ENCODE measurements at places on chromosomes 11 and 22.

DNA sequence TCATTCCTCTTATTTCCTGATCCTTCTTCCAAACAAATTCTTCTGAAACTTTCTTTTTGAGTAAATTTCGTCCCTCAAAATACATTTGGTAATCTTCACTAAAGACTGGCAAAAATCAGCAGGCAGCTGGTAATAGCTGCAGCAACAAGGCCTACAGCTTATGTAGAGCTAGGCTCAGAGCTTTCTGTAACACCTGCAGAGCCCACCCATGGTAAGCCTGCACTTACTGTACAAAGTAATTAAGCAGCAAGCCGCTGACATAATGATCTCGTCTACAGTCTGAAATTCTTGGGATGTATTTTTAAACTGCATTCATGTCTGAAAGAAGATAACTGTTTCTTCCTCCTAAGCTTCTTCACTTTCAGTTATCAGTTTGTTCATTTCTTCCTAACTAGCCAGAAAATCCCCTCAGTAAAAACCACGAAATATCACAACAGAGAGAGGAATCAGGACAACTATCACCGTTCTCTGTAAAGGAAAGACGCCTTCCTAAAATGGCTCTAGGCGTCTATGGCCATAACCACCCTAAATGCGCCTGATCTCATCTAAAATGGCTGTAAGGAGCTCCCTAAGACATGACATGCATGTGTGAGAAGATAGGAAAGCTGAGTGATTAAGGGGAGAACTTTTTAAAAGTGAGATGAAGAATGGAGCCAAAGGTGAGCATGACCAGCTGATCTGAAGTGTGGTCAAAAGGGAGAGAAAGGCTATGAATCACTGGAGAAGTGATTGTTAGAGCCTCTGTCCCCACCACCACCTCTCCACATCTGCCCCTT, 56.2 kb downstream of the DENND5A start:
- no peak for DNase-seq

DNA sequence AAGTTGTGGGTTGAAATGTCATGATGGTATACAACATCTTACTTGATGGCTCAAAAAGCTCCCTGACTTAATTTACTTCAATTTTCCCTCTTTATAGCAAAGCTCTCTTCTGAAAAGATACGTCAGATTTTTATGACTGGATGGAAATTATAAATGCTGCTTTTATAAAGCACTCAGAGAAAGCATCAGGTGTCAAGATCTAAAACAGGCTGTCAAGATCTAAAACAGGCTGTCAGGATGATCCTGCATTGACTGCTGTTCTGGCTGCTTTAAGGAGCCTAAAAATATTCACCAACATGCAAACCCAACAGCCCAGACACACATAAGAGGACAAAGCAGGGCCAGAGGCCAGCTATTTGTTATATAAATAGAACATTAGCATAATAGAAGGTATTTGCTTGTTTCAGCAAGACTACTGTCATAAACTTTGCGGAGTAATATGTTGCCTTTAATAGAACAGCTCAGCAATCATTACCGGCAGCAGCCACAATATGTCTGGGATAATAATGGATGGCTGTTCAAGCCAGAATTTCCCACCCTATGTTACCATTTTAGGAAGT, 77.3 kb upstream of the ANO5 start:
- no peak for DNase-seq

DNA sequence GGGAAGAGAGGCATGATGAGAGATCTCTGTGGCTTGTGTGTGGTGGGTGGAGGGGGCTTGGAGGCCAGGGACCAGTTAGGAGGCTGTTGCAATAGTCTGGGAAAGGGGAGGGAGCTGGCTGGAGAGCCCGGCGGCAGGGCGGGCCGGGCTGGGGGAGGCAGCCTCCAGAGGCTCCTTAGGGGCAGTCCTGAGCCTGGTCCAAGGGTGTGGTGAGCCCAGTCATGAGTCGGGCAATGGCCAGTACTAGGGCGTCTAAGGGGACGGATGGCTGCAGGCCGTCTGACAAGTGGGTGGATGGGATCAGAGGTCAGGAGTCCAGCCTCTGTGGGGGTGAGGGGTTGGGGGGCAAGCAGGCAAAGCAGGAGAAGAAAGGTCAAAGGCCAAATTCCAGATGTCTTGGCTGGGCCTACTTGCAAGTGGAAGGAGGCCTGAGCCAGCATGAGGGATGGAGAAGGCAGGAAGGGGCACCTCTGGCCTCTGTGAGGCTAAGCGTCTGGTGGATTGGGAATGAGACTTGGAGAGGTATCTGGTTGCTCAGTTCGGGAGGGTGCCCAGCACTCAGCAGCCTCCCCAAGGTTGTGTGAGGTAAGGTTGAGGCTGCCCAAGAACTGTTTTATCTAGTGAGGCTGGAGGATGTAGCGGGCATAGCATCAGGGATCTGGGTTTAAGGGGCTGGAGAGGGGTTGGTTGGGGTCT, 6.0 kb upstream of the CD248 start:
- no peak for DNase-seq

DNA sequence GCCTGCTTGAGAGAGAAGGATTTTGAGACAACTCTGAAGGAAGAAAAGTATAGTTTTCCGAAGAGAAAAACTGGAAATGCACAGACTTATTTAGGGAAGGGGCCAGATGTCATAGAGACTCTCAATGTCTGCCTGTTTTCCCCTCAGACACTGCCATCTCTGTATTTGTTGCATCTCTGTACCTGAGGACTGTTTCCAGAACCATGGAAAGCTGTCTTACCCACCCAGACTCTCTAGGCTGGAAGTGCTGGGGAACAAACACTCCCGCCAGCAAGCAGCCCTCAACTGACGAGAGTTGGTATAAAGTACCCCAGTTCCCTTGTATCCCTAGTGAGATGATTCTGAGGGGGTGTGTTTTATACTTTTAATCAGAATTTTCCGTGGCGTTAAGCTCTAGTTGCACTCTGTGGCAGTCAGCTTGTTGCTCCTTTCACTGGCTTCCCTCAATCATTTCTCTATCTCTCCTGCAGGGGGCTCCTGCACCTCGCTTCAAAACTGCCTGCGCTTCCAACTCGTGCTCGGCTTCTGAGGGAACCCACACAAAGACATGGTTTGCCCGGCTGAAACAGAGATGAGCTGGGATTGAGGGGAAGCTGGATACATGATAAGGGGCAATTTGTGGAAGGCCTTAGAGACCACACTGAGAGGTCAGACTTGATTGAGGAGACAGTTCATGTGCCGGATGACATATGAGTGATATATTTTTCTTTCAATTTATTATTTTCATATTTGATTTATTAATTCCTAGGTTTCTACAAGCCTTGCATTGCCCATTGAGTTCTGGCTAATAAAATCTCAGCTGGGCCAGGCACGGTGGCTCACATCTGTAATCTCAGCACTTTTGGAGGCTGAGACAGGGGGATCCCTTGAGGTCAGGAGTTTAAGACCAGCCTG, 36.9 kb upstream of the CLPB start:
- DNase-seq, result peak; percentile 71

GRCh38 chr11:93213622-93214021, 15.8 kb upstream of the SLC36A4 start:
- DNase-seq, result no peak

GRCh38 chr11:129331871-129332274, 43.8 kb upstream of the BARX2 start:
- peak; percentile 87 for DNase-seq

- DNase-seq, result no peak
Observed at GRCh38 chr11:118924591-118925585, 838 bp downstream of the BCL9L start.

- no peak for DNase-seq
Observed at GRCh38 chr11:94018721-94019120, 2.4 kb upstream of the HEPHL1 start.

- no peak for DNase-seq
Observed at GRCh38 chr22:27490080-27490479, 311.5 kb downstream of the MN1 start.

- no peak for DNase-seq
Observed at GRCh38 chr22:37983860-37984791, at the start of gene SOX10. SOX10 (minus strand) TSS chr22:37984555; CDS start chr22:37983784, 771 bp downstream.

GRCh38 chr11:61372659-61373420, 10.7 kb downstream of the TMEM138 start:
- DNase-seq, result no peak

GRCh38 chr11:94183886-94184264, 55.2 kb downstream of the PANX1 start:
- DNase-seq, result no peak

- DNase-seq, result no peak
Observed at GRCh38 chr11:132911186-132911585, 621.1 kb downstream of the OPCML start.

DNA sequence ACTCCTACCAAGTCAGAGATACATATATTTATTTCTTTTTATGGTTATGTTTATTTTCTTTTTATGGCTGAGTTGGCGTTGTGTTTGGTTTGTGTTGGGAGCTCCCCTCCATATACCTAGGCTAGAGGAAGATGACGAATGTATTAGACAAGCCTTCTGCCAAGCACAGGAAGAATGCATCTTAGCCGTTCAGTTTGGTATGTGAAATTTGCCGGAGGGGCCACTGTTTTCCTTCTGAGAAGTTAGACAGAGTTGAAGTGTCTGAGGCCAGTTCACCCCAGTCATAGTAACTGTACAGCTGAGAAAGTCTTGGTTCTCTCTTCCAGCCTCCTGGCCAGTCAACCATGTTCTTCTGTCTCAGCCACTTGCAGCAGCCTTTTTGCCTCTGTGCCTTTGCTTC, 29.8 kb downstream of the TEAD1 start:
- DNase-seq, result no peak

- no peak for DNase-seq
Observed at GRCh38 chr22:29478326-29479276, 1.4 kb upstream of the NEFH start.

GRCh38 chr11:33525789-33526188, 174.8 kb downstream of the C11orf91 start:
- no peak for DNase-seq

DNA sequence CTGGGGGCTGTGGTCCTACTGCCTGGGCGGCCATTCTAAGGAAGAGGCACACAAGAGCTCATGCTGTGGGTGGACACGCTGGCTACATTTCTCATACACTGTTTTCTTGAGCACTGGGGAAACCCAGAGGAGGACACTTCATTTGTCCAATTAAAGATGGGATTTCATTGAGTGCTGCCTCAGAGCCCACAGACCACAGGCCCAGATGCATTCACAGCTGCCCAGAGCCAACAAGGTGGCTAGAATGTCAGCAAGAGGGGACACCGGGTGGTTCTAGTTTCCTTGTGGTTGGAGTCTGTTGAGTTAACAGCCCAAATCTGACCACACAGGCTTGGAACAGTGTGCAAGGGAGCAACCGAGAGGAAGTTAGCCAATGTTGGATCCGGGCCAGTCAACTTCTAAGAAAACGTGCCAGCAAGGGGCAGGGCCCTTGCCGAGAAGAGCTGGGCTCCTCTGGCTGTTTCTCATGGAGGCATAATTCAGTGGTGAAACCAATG, 35.0 kb upstream of the SORL1 start:
- peak; percentile 80 for DNase-seq

DNA sequence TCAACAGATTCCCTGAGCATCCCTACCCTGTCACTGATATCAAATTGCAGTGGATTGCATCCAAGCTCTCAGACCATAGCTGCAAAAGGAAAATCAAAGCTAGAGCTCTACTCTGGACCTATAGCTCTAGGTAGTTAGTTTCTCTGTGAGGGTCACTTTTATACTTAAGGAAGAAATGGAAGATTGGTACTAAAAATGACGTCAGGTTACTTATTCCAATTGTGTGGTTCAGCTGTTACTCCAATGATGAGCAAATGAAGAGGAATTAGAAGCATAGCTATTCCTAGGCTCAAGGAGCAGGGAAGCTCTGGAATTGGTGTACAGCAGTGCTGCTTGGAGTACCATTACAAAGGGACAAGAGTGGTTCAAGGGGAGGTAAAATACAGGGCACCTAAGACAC, 36.4 kb upstream of the GLYATL1 start:
- DNase-seq, result no peak

DNA sequence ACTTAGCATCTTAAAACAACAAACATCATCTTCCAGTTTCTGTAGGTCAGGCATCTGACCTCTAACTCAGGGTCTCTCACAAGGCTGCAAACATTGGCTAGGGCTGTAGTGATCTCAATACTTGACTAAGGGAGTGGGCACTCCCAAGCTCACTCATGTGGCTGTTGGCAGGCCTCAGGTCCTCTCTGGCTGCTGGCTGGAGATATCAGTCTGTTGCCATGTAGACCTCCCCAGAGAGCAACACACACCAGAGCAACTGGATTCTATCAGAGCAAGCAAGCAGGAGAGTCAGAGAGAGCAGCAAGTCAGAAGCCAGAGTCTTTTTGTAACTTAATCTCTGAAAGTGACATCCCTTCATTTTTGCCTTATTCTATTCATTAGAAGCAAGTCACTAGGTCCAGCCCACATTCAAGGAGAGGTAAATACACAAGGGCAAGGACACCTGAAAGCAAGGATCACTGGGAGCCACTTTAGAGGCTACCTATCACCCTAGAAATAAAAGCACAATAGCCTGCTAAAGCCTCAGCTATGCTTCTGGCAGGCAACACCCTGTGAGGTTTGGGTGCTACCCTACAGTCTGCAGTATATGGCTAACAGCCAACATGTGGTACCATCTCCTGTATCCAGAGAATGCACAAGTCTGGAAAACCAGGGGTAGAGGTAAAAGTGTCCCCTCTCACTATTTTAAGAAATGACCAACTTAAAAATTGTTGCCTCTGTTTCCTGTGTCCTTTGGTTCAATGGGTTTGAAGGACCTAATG, 33.5 kb upstream of the CD44 start:
- DNase-seq, result no peak

DNA sequence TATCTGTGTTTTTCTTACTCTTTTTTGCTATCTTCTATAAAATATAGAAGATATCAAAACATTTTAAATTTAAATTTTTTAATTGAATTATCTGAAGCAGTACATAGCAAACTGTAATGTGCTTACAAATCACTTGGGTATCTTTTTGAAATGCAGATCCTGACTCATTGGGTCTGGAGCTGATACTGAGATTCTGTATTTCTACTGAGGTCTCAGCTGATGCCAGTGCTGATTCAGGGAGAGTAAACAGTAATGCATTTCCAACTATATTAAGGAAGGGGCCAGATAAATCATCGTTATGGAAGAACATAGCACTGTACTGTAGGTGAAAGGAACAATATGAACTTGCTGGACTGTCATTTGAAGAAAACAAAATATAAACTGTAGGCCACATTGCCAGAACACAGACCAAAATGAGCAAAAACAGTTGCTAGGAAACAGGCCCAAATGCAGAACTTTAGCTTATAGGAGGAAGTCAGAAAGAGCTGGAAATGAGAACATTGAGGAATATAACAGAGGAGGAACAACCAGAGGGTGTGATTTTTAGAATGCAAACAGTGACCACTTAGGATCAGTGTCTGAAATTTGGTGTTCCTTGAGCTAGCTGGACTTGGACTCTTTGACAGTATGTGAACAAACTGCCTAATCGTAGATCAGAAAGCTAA, 3.3 kb downstream of the ARL14EP start:
- no peak for DNase-seq

- no peak for DNase-seq
Observed at GRCh38 chr11:43577566-43578264, 102.8 kb upstream of the HSD17B12 start.

- DNase-seq, result no peak
Observed at GRCh38 chr11:28735511-28735910, 627.3 kb downstream of the METTL15 start.

- peak; percentile 92 for DNase-seq
Observed at GRCh38 chr11:61814958-61815789, 1.6 kb downstream of the FADS1 start.

GRCh38 chr11:69158301-69159149, 2.8 kb downstream of the SMIM38 start:
- peak; percentile 65 for DNase-seq

All from left forelimb (tissue), 1 donor.